NCI-H1105 treated with DMSO at 0.1 percent for 48 hours (cell line): ENCODE measurements at places on chromosomes 4 and X.

GRCh38 chr4:7007944-7008343 is 35.2 kb upstream of the TADA2B start:
- no peak for DNase-seq

- DNase-seq, result no peak
Measured at GRCh38 chrX:75883446-75883845, 98.4 kb upstream of the MAGEE2 start.

DNA sequence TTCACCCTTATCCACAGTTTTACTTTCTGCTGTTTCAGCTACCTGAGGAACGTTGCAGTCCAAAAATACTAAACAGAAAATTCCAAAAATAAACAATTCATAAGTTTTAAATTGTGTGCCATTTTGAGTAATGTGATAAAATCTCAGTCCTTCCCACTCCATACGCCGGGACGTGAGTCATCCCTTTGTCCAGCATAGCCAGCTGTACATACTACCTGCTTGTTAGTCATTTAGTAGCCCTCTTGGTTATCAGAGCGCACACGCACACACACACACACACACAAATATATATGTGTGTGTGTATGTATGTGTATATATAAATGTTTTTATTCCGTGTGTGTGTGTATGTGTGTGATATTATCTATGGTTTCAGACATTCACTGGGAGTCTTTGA is 4.8 kb upstream of the CCSER1 start:
- DNase-seq, result no peak

DNA sequence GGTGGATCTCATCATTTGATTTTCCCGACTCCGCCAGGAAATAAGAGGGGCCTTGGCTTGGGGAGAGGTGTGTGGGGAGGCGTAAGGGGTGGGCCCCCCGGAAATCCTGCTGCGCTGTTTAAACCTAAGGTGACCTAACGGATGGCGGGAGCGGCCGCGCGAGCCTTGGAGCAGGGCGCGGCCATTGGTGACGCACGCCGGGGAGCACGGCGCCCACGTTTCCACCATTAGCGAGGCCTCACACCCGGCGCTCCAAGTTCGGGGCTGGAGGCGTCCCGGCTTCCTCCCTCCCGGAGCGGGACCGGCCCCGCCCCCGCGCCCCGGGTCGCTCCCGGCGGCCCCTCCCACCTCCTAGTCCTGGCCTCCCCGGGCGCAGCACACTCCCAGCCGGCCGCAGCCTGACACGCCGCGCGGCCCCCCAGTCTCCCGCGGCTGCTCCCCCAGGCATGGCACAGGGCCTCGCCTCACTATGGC is at the start of gene SMS:
Gene SMS, plus strand, starts transcription at position 354 of the 474 bp plus-strand sequence. Its CDS starts 116 bp downstream, at position 470.
- DNase-seq, result peak; percentile 76

- no peak for DNase-seq
Measured at GRCh38 chr4:8338351-8338961, 68.9 kb downstream of the HTRA3 start.

DNA sequence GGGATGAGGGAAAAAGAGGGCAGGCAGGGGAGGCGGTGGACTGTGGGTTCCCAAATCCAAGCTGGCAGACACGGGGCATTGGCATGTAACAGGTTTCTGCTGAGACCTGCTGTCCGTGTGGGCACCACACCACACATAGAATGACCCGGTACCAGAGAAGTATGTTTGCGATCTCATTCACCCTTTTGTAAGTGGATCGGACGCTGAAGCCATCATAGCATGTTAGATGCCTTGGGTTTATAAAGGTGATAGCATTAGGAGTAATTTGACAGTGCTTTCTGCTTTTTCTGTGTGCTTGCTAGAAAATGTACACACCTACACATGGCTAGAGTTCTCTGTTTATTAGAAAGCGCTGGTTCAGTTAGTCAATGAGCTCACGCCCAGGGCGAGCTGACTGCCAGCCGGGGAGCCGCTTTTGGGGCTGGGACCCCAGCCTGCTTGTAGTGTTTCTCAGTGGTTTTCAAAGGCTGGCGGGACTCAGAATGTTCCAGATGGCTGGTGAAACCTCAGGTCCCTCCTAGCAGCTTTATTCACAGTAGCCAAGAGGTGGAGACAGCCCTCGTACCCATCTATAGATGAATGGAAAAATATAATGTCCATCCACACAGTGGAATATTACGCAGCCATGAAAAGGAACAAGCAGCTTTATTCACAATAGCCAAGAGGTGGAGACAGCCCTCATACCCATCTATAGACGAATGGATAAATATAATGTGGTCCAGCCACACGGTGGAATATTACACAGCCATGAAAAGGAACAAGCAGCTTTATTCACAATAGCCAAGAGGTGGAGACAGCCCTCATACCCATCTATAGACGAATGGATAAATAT is 579 bp downstream of the IL3RA start:
- no peak for DNase-seq

- peak; percentile 57 for DNase-seq
Measured at GRCh38 chr4:186726426-186727168, 2.9 kb upstream of the FAT1 start.
